Stimulated activated CD4-positive, alpha-beta T cell treated with anti-CD3 and anti-CD28 coated beads, Interleukin-1b, Interleukin-23, amount 100 ng/mL, for 4 hours (primary cell): ENCODE measurements at places on chromosomes 5 and 9.

- DNase-seq, result no peak
Observed at GRCh38 chr9:3502560-3503398, 23.0 kb downstream of the RFX3 start.

DNA sequence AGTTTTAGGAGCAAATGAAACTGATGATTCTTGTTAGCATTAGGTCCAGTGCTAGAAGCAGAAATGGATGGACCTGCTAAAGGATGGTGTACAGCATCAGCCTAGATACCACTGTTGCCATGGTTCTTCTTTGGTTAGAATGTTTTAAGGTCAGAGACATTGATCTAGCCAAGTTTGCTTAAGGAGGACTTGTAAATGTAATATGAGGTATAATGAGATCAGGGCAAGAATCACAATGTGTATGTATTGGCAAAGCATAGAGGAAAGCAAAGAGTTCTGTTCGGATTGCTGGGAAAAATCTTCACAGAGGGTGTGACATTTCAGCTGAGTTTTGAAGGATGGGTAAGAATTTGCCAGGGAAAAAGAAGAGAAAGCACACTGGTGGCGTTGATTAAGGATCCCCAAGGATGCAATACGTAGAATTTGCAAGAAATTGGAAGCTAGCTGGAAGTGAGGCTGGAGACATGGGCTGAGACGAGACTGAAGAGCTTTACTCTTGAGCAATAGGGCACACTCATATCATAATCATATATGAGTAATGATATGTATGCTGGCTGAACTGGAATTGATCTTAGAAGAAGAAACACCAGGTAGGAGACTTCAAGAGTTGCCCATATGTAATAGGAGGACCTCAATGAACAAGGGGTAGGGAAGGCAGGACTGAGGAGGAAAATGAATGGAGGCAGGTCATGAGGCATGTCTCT, 102.0 kb downstream of the ZNF462 start:
- no peak for DNase-seq

DNA sequence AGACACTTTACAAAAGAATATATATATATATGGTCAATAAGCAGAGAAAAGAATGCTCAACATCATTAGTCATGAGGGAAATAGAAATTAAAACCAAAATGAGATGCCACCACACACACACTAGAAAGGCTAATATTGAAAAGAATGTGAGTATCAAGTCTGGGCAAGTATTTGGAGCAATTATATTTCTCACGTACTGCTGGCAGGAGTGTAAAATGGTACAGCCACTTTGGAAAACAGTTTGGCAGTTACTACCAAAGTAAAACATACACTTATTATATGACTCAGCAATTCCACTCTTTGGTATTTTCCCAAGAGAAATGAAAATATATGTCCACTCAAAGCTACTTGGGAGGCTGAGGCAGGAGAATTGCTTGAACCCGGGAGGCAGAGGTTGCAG, 29.8 kb downstream of the NEUROG1 start:
- no peak for DNase-seq

DNA sequence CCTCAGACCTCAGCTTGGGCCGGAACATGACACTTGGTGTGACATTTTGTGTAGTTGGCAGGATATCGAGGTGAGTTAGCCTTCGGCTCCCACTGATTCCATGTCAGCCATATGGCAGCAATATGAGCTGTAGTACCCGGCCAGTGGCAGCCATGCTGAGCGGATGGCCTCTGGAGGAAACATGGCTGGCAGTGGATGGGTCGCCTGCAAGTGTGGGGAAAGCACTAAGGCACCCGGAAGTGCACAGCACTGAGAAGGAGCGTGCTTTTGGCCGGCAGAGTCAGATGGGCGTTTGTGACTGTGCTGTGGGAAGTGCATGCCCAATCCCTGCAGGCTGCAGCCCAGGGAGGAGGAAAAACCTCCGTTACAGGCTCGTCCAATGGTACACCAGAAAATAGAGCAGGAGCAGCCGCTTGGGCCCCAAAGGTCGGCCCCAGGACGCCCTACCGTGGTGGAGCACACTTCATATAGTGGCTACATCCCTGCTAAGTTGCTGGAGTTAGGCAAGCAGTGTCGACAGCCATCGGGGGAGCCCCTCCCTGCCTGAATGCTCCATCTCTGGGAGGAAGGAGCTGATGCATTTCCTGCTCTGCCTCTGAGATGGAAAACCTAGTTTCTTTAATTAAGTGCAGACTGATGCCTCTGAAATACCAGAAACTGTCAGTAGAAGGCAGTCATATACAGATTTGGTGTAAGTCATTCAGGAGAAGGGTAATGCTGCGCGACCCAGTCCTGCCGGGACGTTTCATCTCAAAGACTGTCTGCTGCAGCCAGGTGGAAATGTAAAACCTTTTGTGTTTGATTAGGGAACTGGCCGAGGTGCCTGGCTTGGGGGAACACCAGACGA, 2185.8 kb upstream of the ACO1 start:
- DNase-seq, result no peak
